ENCODE measurements at places on chromosomes 3 and 15.

DNA sequence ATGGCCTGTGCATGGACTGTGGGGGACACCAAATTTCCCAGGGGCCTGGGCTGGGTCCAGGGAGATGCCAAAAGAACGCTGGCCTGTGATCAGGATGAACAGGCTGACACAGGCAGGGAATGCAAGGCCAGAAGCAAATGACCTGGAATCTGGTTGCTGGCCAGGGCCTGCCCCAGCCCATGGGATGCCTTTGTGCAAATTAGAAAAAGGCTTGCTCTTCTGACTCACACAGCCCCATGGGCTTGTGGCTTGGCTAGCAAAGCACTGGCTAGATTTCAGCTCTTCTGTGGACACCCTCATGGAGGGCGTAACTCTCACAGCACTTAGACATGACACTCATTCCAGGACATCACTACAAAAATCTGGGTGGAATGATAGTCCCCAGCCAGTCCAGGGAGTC is 356.0 kb downstream of the SHQ1 start:
- DNase-seq, result peak; percentile 71

DNA sequence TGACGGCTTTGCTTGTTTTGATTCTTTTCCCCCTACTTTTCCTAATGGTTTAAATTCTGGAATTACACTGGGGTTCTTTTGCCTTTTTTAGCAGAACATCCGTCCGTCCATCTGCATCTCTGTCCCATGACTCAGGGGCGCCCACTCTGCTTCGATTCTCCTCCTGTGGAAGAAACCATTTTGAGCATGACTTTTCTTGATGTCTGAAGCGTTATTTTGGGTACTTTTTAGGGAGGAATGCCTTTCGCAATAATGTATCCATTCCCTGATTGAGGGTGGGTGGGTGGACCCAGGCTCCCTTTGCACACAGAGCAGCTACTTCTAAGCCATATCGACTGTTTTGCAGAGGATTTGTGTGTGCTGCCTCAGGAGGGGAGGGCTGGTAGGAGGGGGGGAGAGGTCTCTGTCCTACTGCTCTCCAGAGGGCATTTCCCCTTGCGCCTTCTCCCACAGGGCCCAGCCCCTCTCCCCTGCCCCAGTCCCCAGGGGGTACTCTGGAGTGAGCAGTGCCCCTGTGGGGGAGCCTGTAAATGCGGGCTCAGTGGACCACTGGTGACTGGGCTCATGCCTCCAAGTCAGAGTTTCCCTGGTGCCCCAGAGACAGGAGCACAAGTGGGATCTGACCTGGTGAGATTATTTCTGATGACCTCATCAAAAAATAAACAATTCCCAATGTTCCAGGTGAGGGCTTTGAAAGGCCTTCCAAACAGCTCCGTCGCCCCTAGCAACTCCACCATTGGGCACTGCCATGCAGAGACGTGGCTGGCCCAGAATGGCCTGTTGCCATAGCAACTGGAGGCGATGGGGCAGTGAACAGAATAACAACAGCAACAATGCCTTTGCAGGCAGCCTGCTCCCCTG is 19.5 kb upstream of the BSN start:
- no peak for DNase-seq

GRCh38 chr15:50055332-50055731 is 63.7 kb downstream of the ATP8B4 start:
- DNase-seq, result peak; percentile 22

DNA sequence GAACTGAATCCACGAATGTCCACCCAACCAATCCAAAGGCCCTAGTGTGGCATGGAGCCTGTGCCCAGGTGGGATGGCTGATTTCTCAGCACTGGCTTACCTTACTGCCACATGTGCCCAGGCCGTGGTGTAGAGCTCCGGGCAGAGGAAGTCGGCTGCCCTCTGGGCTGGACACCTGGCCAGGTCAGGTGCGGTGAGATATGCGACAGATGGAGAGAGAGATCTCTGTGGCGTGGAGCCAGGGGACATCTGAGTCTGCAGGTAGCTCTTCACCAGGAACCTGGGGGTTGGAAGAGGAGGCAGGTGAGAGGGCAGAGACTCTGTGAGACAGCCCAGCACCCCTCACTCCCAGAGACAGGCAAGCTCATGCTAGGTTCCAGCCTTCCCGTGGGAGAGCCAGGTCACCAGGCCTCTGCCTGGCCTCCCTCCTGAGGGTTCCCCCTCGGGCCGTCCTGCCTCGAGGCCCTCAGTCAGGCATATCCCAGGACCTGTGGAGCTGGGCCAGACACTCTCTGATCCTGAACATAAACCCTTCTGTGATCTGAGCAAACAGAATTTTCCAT is 12.6 kb downstream of the ACOX2 start:
- DNase-seq, result no peak

GRCh38 chr3:4898454-4899313 is 80.6 kb upstream of the BHLHE40 start:
- no peak for DNase-seq

DNA sequence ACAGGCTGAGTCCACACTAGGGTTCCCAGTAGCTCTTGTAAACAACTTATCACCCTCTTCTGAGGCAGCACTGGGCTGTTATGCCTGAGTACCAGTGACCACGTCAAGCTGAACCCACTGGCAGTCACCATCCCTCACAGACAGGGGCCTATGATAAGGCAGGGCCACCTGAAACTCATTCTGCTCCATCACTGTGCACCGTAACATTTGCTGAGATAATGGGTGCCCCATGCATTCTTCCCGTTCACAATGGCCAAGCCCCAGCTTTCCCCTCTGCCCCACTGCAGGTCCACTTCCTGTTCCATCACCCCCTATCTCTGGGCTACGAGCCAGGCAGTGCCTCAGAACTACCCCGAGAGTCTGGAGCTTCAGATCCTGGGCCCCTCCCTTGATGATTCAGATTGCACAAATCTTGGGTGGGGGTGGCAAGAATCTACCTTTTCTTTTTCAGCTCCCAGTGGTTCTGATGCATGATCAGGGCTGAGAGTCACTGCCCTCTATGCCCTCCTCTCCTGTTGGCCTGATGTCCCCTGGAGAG is 158.0 kb downstream of the RAB11A start:
- no peak for DNase-seq

DNA sequence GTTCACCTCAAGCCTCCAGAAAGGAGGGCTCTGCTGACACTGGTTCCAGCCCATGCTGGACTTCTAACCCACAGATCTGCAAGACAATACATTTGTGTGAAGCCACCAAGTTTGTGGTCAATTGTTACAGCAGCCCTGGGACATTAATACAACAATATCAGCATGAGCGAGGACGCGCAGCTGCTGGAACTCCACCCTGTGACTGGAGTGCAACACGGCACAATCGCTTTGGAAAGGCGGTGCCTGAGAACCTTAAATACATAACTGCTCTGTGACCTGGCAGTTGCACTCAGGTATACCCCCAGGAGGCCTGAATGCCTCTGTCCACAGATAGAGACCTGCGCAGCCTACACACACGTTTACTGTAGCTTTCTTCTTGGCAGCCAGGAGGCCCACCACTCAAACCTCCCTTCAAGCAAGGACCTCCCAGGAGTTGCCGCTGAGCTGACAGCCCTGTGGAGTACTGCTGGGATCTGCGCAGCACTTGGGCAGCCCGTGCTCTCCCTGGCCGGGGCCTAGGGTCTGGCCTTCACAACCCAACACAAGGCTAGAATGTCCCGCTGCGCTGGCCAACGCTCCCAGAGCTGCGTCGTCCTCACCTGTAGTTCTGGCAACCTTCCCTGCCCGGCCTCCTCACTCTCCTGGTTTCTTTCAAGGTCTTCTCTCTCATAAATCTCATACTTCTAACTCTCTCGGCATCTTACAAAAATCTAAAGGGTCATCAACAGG is 8.3 kb downstream of the MRPS25 start:
- DNase-seq, result no peak

DNA sequence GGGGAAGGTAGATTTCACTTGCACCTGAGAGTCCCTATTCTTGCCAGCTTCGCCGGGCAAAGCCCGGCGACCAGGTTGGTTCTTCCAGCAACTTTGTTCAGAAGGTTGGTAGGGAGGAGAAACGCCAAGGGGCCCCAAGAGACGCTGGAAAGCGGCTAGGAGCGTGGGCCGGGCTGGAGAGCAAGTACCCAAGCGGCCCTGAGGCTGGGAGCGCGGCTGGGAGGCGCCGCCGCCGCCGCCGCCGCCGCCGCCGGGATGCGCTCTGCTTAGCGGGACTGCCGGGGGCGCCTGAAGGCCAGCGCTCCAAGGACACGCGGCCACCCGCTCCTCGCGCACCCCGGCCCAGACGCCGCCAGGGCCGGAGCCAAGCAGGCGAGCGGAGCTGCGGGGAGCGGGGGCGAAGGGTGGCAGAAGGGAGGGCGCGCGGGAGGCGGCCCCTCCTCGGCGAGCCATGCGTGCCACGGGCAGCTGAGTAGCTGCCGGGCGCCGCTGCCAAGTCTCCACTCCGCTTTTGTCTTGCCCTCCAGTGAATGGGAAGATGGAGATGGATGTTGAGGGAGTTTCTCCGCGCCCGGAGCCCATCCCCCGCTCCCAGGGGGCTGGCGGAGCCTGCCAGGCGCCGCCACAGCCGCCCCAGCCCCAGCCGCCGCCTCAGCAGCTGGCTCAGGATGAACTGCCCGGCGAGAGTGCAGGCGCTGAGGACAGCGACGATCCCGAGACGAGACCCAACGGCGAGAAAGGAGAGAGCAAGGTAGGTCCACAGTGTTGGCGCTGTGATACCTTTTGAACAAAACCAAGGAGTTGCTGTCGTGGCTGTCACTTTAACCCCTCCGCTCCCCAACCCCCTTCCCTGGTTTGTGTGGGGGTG is 227.4 kb upstream of the AZI2 start:
- peak; percentile 32 for DNase-seq

GRCh38 chr3:65960087-65960486 is 78.6 kb downstream of the MAGI1 start:
- DNase-seq, result no peak

DNA sequence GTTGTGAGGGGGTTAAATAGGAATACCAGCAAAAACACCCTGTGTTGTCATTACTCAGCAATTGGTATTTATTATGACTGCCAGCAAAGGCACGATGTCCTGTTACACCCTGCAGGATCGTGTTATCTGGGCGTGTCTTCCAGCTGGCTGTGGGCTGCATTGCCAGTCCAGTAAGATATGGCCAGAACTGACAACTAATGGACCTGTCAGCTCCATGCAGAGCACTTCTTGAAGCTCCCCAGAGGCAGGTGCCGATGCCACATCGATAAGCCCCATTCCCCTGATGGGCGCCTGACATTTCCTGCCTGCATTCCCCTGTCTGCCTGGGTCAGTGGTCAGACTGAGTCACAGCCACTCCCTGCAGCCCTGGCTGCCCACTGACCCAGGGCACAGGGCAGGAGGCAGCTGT is 79.7 kb upstream of the RASGRF1 start:
- peak; percentile 55 for DNase-seq

DNA sequence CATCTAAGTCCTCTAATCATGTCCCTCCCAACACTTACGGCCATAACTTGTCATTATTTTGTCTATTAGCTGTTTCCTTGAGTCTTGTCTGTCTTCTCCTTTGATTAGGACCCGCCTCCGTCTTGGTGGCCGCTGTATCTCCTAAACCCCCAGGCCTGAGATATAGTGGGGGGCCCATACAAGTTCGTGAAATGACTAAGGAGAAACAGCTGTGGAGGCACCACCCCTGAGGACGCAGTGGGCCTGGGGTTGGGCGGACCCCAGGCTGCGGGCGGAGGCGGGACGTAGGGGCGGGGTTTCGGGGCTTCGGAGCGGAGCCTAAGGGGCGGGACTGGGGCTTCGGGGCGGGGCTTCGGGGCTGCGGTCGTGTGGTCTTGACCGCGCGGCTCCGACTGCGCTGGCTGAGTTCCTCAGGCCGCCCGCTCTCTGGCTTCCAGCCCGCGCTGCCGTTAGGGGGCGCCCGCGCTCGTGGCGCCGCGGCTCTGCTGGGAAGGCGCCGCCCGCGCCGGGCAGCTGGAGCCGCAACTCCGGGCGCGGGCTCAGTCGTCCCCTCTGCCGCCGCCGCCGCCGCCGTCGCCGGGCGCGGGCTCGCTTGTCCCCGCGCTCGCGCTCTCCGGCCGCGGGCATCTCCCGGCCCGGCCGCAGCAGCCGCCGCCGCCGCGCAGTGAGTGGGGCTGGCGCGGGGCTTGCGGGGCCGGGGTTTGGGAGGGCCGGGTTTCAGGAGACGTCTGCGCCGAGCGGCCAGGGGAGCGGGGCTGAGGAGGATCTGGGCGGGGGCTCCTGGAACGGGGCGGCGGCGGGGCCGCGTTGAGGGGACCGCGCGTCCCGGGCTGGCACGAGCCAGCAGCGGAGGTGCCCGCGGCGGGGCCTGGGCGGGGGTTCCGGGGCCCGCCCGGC is at the start of gene KCTD6:
Gene KCTD6, plus strand, starts transcription at position 591 of the 897 bp plus-strand sequence. CDS start 6,660 bp downstream, outside the sequence.
- DNase-seq, result peak; percentile 95

DNA sequence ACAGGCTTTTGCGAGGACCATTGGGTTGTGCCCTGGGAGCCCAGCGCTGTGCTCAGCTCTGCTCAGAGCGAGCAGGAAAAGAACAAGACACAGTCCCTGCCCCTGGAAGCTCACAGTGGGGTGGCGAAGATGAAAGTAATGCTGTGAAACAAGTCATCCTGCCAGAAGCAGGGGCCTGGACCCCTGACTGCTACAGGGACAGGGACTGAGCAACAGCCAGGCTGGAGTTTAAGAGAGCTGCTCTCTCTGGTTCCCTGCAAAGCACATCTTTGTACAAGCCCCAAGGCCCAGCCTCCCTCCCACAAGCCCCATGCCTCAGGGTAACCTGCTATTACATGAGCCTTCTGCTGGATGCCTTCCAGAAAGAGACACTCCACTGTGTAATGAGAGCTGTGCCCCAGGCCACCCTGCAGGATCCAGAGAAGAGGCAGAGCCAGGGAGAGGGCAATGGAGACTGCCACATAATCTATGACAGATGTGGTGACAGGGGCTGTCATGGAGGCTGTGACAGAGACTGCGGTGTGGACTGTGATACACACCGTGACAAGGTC is 7.1 kb upstream of the HCN4 start:
- peak; percentile 48 for DNase-seq

DNA sequence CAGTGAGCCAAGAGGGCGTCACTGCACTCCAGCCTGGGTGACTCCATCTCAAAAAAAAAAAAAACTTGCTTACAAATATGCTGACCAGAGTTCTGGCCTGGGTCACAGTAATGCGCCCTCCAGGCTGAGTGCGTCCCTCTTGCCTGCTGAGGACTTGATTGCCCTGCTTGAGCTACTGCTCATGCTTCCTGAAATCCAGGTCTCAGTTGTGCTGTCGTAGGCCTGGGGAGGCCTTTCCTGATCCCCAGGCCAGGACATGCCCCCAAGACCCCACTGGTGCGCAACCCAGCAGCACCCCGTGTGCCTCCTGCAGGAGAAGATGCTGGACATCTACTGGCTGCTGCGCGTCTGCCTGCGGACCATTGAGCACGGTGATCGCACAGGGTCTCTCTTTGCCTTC is 7.3 kb downstream of the AMIGO3 start:
- no peak for DNase-seq

DNA sequence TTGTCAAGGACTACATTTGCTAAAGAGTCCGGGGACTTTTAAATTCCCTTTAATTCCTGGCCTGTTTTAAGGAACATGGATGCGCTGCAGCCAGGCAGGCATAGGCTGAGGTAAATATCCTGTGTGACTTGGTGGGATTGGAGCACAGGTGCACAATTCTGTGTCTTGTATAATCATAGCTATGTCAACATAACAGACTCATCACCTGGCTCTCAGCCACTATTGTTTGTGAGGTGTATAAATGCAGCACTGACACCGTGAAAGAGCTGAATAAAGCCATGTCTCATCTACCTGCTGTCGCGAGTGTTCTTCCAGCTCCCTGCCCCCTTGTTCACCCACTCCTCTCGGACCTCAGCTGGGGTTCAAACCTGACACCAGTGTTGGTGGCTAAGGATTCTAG is 109.7 kb downstream of the MFSD1 start:
- no peak for DNase-seq

GRCh38 chr3:12049675-12050074 is 45.5 kb downstream of the SYN2 start:
- DNase-seq, result no peak

GRCh38 chr3:14461006-14461747 is 58.8 kb downstream of the SLC6A6 start:
- no peak for DNase-seq

- peak; percentile 13 for DNase-seq
These were observed 2.1 kb downstream of the AMIGO3 start for GRCh38 chr3:49717211-49717958.

Data from left cardiac atrium (tissue), 4 donors.